NT2/D1 (cell line): ENCODE measurements at places on chromosomes 1 and 21.

DNA sequence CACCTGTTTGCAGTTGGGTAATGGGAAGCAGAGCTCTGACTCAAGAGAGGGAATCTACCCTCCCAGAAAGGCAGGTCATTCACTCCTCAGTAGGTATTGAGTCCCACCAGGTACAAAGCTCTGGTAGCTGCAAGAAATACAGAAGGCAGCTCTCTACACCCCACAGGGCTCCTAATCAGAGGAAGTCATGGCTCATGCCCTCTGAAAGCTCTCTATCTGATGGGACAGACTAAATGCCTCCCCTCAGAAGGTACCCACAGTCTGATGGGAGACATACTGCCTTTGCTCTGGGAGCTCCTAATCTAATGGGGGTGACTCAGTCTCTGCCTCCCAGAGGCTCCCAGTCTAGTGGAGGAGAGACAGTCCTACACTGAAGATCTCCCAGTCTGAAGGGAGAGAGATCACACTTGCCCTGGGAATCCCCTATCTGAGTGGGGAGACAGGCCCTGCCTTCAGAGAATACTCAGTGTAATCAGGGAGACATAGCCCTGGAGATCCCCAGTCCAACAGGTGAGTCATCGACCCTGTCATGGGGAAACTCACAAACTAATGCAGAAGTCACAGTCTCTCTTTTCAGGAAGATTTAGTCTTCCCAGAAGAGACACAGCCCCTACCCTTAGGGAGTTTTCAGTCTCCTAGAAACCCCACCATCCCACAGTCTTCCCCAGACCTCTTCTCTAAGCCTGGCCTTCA lies 23.7 kb downstream of the CAMK1G start:
- no peak for DNase-seq

DNA sequence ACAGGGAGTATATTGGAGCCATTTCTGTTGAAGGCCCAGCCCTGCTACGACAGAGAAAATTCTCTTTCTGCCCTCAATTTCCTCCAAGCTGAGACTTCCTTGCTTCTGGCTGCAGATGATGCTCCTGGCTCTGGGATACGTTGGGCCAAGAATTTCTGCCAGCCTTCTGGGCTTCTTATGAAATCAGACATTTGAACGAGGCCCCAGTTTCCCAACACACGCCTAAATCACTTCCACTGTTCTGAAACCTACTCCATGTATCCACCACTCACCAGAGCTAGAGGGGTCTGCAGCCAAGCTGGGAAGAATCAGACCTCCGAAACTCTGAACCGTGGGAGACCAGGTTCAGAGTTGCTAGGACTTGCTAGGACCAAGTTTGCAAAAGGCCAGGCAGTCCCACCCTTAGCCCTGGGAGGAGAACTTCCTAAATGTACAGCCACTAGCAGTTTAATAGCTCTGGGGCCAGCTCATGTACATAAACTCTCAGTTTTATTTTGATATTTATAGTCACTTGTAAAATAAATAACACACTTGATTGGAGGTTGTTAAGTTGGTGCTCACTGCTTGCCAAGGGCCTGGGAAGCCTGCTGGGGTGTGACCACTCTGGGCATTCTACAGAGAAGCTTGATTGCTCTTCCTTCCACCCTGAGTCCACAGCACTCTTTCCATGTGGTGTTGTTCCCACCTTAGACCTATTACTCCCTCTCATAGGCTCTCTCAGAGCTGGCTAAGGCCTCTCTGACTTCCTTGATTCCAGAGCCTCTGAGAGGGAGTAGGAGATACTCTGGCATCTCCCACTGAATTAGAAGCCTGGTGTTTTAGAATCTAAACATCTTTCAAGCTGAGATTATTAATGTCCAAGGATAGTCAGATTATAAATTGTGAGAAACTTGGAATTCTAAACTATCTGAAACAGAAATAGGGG lies 83.4 kb upstream of the TRABD2B start:
- no peak for DNase-seq

DNA sequence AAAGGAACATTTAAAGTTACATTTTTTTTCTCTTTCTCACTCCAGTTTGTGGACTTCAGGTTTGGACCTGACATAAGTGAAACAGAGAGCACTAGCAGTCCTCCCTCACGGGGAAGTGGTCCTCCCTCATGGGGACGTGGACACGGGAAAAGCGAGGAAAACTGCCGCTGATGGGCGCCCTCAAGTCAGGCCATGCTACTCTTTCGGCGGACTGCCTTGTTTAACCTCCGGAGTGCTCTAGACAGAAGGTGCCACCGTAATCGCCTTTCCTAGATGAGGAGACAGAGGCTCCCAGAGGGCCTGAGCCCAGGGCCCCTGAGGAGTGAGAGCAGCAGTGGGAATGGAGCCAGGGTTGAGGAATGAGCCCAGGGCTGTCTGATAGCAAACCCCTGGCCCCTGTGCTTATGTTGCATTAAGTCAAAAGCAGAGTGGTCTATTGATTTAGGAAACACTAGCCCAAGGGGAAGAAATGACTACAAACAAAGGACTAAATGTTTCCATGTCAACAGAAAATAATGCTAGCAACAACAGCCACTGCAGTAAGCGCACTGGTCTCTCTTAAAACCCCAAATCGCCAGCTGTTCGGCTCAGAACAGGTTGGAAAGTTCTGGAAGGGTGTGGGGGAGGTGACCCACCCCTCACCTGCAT lies 84.1 kb downstream of the DMRTB1 start:
- no peak for DNase-seq

GRCh38 chr1:90821152-90821787 lies 104.2 kb upstream of the BARHL2 start:
- DNase-seq: no peak

DNA sequence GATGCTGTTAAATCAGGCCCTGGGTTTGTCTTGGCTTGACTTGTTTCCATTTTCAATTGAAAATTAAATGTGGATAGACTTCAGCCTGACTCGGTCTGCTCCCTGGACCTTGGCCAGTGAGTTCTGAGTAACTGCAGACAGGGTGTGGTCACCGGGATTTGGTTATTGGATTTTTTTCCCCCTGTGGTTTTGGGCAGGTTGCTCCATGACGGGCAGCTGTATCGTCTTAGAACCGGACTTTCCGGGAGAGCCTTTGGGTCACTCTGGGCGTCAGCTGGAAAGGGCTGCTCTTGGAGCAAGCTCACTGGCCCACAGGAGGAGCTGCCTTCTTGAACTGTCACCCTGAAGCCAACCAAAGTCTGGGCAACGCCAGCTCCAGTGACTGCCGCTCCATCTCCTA lies 75.0 kb downstream of the CLIC6 start:
- DNase-seq: no peak

- DNase-seq: no peak
These were observed 13.4 kb downstream of the LAPTM5 start for GRCh38 chr1:30744060-30744756.

- no peak for DNase-seq
These were observed 196.0 kb downstream of the RPS6KC1 start for GRCh38 chr1:213247038-213247437.

GRCh38 chr21:25964015-25964414 lies 206.6 kb downstream of the APP start:
- DNase-seq: no peak

DNA sequence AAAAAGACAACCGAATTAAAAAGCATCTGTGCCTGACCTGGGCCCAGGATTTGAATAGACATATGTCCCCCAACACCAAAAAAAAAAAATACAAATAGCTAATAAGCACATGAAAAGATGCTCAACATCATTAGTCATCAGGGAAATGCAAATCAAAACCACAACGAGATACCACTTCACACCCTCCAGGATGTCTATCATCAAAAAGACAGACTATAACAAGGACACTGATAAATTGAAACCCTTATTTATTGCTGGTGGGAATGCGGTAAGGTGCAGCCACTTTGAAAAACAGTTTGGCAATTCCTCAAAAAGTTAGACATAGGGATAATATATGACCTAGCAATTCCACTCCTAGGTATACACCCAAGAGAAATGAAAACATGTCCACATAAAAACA lies 72.3 kb upstream of the CAMK1G start:
- DNase-seq: no peak

- no peak for DNase-seq
These were observed 429.0 kb downstream of the LMO4 start for GRCh38 chr1:87757676-87758075.

- peak; percentile 59 for DNase-seq
These were observed 8.5 kb downstream of the HLX start for GRCh38 chr1:220887520-220888416.

DNA sequence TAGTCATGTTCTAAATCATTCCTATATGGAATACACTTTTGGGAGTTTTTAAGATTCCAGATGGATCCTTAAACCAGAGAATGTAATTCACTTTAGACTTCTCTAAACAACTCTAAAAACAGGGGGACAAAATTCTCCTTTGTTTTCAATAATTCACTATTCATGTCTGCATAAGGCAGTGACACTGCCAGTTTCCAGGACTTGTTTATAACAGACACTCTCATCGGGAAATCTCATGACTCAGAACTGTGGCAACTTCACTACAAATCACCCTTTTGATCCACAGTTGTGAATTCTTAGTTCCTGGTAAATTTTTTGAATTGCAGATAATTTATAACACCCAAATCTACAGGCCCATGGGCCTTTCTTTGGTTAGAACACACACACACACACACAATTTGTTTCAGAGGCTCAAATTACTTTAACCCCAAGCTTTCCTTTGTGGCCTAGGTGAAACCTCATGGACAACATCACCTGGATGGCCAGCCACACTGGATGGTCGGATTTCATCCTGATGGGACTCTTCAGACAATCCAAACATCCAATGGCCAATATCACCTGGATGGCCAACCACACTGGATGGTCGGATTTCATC lies at the start of gene OR2T4:
TSS of gene OR2T4 (plus strand) at position 545 of the 595 bp plus-strand sequence. CDS start at position 545, 0 bp downstream.
- DNase-seq: no peak

GRCh38 chr1:203296460-203297073 lies 8.8 kb upstream of the BTG2 start:
- DNase-seq: no peak

DNA sequence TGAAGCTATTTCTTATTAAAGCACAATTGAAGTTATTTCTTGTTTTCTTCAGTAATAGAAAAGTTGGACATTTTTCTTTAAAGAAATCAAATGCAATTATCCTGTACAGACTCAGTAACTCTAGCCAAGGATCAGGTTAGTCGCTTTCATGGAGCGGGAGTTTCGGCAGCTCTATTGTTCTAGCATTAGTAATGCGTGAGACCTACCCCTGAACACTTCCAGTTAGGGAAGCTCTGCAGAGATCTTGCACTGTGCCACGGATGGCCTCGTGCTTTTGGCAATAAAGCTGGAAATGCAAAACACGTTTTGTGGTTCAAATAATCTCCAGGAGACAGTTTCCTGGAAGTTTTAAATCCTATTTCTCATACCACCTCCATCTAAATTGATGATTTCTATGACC lies 488.4 kb downstream of the SETD4 start:
- DNase-seq: no peak

GRCh38 chr1:183580281-183580682 lies 10.0 kb downstream of the NCF2 start:
- no peak for DNase-seq

- no peak for DNase-seq
These were observed 22.2 kb upstream of the ZNF678 start for GRCh38 chr1:227541129-227541528.

- DNase-seq: peak; percentile 78
These were observed 475.4 kb upstream of the NR5A2 start for GRCh38 chr1:199551967-199552565.

DNA sequence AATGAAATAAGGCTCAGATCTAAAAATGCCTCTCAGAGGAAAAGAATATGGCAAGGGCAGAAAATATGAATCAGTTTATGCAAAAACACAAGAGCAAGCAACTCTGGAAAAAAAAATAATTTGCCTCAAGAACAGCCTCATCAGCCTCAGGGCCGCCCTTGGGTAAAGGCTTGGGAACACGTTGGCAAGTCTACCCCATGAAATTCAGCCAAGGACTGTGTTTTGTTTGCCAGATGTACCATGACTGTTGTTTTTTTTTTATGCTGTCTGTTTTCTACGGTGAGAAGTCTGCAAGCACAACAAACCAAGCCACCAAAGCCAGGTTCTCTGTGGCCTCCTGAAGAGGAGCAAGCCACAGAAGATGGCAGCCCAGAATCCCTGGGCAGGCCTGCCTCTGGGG lies 18.0 kb downstream of the HHIPL2 start:
- DNase-seq: no peak

- no peak for DNase-seq
These were observed 22.2 kb upstream of the RSPO1 start for GRCh38 chr1:37656881-37657280.

- no peak for DNase-seq
These were observed 240.5 kb upstream of the MAP1LC3C start for GRCh38 chr1:242239398-242239797.

DNA sequence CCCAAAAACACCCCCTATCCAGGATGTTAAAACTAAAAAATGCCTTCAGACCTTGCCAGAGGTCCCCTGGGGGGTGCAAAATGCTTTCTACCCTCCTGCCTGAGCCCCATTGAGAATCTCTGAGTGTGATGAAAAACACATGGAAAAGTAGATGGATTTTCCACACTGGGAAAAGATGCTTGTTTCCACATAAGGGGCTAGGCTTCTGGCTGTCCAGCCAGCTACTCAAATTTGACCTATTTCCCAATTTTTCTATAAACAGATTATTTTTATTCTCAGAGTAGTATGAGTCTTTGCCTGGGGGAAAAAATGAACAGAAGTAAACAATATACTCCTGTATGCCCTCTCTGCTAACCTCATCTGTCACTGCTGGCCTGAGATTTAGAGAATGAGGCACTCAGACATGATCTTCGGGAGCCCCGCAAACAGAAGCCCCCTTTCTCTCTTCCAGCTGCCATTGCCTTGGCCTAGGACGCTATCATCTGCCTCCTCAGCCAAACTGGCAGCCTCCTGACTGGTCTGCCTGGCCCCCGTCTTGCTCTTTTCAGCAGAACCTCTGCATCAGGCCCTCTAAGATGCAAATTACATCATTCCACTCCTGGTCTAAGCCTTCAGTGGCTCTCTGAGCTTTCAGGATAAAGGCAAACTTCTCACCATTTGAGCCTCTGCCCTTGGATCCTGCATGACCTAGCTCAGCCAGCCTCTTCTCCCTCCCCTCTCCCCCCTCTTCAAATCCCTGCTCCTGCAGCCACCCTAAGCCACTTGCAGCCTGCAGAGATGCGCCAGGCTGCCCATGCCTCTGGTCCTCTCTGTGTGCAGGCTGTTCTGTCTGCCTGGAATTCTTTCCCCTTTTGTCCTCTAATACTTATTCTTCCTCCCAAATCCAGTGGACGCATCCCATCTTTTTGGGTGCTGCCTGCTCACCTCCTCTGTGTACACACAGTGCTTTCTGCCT lies 39.7 kb upstream of the TMEM125 start:
- DNase-seq: no peak

DNA sequence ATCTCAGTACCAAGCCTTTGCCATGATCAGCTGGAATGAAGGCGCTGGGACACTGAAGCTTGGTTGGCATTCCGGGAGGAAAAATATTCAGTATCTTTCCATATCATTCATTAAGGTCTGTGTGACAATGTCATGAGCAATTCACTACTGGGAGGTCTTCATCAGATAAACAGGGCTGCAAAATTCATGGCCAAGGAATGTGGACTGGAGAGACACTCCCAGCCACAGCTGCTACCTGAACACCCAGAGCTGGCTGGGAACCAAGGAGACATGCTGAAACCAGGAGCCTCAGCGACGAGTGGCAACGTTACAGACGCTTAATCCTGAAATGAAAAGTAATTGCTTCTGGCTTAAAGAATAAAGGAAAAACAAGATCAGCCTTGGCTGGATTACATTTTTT lies 30.6 kb upstream of the DDAH1 start:
- no peak for DNase-seq

GRCh38 chr1:234926559-234927311 lies 201.9 kb downstream of the TOMM20 start:
- DNase-seq: no peak
